ENCODE measurements at places on chromosomes 6 and 20. TPM values are rescaled to one million over a fixed set of nuclear protein-coding genes. Genes with fewer than 3 reads are reported as not detected.

GRCh38 chr6:26520237-26520849 lies 17.8 kb upstream of the HMGN4 start:
- peaks cover 50% of the 10 kb centered on the region for H3K4me1 ChIP-seq
- H3K36me3 ChIP-seq = no peaks in the 10 kb centered on the region
- peak overlapping the region; percentile 96 for H3K27ac ChIP-seq
- DNase-seq = no peak
- H3K27me3 ChIP-seq = peaks cover 15% of the 10 kb centered on the region
- H3K4me3 ChIP-seq = peak overlapping the region; percentile 88

GRCh38 chr6:55410674-55411073 lies 83.4 kb downstream of the GFRAL start:
- no peak for DNase-seq
- no peaks in the 10 kb centered on the region for H3K27me3 ChIP-seq
- H3K4me1 ChIP-seq = no peaks in the 10 kb centered on the region
- H3K27ac ChIP-seq = no peak overlapping the region

- DNase-seq = no peak
- peaks cover 7% of the 10 kb centered on the region for H3K4me1 ChIP-seq
- H3K27ac ChIP-seq = no peak overlapping the region
- H3K36me3 ChIP-seq = peaks cover 6% of the 10 kb centered on the region
- no peak overlapping the region for H3K4me3 ChIP-seq
These were observed 109.1 kb upstream of the FAM184A start for GRCh38 chr6:119187596-119187995.

GRCh38 chr20:10430704-10431103 lies 3.3 kb downstream of the MKKS start:
- no peaks in the 10 kb centered on the region for H3K27me3 ChIP-seq
- H3K4me1 ChIP-seq = peaks cover 49% of the 10 kb centered on the region
- no peak for DNase-seq
- no peak overlapping the region for H3K27ac ChIP-seq

DNA sequence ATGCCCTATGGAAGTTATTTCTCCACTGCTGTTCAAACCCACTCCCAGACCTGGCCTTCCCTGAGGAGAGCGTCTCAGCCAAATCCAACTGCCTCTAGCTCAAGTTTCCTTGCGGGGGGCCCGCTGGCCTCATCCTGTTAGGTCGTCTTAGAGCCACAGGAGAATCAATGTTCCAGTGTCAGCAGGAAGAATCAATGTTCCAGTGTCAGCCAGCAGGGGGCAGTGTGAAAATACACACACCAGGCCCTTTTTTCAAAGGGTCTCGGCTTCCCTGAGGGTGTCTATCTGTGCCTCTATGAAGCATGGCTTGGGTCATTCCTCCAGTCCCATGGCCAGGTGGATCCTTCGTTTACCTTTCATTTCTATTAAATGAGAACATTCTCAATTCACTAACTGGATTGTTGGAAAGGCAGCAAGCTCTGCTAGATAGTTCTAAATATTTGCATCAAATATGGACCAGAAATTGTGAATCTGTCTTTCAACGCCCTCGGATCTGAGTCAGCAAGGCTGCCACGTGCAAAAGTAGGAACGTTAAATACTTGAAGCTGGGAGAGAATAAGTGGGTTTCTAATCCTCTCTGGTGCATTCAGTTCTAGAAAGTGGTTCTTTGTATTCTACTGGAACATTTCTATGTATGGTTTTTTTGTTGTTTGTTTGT lies 19.2 kb downstream of the PRND start:
- H3K4me1 ChIP-seq = no peaks in the 10 kb centered on the region
- H3K36me3 ChIP-seq = no peaks in the 10 kb centered on the region
- H3K27ac ChIP-seq = no peak overlapping the region
- peak; percentile 75 for DNase-seq
- peaks cover 20% of the 10 kb centered on the region for H3K27me3 ChIP-seq

DNA sequence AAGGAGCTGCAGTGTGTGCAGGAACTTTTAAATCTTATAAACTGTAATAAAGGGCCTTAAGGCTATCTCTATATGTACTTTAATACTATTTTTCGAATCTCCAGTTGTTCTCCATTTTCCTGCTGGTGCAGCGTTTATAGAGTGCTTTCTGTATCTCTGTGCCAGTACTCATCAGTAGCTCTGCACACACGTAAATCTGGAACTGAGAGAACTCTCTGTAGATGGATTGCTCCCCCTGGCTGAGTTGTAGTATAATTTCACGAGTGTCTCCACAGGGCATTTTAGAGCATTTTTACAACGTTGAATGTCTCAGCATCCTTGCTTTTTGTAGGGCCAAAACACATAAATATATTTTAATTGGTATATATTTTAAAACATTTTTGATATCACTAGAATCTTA lies 256.5 kb downstream of the TRDN start:
- peaks cover 4% of the 10 kb centered on the region for H3K4me1 ChIP-seq
- H3K4me3 ChIP-seq = no peak overlapping the region
- H3K27ac ChIP-seq = no peak overlapping the region

Gene SLC17A2
- total RNA-seq = not detected

DNA sequence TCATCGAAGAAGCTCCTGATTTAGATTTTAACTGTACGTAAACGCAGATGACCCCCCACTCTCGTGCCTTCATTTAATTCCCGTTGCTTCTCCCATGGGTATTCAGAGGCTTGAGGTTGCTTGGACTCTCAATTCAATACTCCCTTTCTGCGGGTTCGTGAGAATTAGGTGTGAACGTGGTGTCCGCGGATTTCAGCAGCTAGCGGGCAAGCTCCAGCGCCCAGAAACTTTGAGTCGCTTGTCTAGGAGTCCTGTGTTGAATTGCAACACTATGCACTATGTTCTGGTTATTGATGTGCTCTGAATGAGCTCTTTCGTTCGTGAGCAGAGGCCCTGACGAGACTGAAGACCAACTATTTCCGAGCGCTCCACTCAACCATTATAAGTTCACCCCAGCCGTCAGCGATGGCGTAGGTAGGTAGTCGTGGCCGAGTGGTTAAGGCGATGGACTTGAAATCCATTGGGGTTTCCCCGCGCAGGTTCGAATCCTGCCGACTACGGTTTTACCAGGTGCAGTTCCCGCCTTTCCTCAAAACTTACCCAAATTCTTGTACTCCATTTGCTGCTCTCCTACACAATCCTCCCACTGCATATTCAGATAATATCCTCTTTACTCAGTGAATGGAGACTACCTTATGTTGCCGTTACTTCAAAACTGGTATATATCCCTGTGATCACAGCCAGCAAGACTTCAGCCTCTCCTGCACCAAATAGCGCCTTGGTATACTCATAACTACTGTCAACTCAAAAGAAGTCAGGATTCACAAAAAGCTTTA lies 72.6 kb upstream of the ZNF184 start:
- peak; percentile 28 for DNase-seq
- H3K27ac ChIP-seq = peak overlapping the region; percentile 30
- peaks cover 94% of the 10 kb centered on the region for H3K27me3 ChIP-seq
- no peaks in the 10 kb centered on the region for H3K36me3 ChIP-seq
- peak overlapping the region; percentile 83 for H3K4me3 ChIP-seq

Gene BEND6
- 1.8 TPM for total RNA-seq

DNA sequence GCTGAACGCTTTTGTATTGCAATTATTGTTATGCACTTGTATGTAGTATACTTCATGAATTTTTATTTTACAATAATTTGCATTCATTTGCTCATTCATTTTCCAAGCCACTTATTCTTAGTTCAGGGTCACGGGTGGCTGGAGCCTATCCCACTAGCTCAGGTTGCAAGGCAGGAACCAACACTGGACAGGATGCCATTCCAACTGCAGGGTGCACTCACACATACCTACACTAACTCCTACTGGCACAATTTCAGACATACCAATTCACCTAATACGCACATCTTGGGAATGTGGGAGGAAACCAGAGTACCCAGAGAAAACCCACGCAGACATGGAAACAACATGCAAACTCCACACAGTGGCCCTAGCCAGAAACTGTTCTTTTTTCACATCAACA lies 61.8 kb downstream of the LMBRD1 start:
- no peak overlapping the region for H3K27ac ChIP-seq
- H3K27me3 ChIP-seq = no peaks in the 10 kb centered on the region
- DNase-seq = no peak
- H3K4me1 ChIP-seq = peaks cover 4% of the 10 kb centered on the region
- H3K36me3 ChIP-seq = peaks cover 7% of the 10 kb centered on the region

GRCh38 chr20:22684763-22685443 lies 100.5 kb upstream of the FOXA2 start:
- peaks cover 4% of the 10 kb centered on the region for H3K4me1 ChIP-seq
- no peak overlapping the region for H3K4me3 ChIP-seq
- peaks cover 71% of the 10 kb centered on the region for H3K27me3 ChIP-seq
- peaks cover 2% of the 10 kb centered on the region for H3K36me3 ChIP-seq
- no peak overlapping the region for H3K27ac ChIP-seq
- no peak for DNase-seq

GRCh38 chr20:23415555-23415954 lies 5.7 kb downstream of the NAPB start:
- no peak overlapping the region for H3K4me3 ChIP-seq
- peaks cover 19% of the 10 kb centered on the region for H3K4me1 ChIP-seq
- no peak overlapping the region for H3K27ac ChIP-seq
- no peak for DNase-seq

DNA sequence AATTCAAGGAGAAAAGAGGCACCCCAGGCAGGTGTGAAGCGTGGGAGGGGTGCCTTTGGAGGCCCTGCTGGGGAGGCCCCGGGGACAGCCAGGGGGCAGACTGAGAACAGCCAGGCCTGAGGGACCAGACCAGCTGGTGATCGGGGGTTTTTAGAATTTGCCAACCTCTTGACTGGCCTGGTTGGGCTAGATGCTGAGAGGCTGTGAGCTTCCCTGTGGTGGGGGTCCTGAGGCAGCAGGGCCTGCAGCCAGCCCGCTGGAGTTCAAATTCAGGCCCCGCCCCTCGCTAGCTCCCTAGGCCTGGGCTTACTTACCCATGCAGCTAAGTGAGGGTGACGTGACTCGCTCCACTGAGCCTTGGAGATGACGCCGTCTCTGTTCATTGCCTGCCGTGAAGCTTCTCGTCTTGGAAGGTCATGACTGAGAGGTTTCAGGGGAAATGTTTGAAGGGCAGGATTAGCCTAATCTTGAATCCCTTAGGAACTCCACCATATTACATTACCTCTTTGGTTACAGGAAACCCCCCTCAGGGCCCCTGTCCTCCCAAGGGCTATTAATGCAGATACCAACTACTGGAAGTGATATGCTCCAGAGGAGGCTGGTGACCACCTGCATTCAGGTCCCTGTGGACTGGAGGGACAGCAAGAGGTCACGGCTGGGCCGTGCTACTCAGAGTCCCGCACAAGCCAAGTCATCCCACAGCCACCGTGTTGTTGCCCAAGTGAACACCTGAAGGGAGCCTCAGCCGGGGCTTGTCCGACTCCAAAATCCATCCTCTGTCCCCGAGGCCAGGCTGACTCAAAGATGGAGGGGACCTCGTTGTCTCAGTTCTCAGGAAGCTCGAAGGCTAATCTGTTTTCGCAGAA lies 73.9 kb upstream of the DUSP22 start:
- H3K27ac ChIP-seq = no peak overlapping the region
- H3K27me3 ChIP-seq = no peaks in the 10 kb centered on the region
- H3K4me3 ChIP-seq = no peak overlapping the region
- DNase-seq = no peak
- no peaks in the 10 kb centered on the region for H3K36me3 ChIP-seq
